Bone marrow (tissue), 2 donors: ENCODE measurements at places on chromosomes 2 and 18.

DNA sequence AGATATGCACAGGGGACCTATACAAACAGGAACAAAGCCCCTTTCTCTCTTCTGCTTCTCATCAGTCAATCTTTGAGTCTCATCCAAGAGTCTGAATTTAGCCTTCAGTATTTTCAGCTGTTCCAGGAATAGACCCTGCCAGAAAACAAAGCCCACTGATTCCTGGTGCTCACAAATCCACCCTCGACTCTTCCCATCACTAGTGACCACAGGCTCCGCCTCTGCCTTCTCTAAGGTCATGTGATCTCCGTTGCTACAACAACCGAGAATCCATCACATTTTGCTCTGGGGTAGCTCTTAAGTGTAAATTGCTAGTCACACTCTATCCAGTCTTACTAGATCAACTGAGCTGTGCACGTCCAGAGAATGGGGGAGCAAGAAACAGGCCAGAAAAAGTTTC lies 46.4 kb upstream of the SPTBN1 start:
- no peak for DNase-seq

DNA sequence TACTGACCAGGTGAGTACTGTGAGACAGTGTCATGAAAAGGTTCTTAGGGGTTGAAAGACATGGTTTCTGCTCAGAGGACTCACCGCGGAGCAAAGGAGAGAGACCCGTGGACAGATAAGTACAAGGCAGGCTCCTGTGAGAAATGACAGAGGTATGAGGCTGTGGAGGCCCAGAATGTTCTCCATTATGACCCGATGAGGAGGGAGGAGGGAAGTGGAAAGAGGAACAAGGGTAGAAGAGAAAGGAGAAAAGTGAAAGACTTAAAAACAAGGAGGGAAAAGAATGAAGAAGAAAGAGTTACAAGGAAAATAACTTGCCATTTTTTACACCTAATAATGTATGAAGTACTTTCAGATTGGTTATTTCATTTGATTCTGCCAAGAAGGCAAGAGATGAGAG lies 29.8 kb downstream of the MAPRE3 start:
- DNase-seq, result no peak

DNA sequence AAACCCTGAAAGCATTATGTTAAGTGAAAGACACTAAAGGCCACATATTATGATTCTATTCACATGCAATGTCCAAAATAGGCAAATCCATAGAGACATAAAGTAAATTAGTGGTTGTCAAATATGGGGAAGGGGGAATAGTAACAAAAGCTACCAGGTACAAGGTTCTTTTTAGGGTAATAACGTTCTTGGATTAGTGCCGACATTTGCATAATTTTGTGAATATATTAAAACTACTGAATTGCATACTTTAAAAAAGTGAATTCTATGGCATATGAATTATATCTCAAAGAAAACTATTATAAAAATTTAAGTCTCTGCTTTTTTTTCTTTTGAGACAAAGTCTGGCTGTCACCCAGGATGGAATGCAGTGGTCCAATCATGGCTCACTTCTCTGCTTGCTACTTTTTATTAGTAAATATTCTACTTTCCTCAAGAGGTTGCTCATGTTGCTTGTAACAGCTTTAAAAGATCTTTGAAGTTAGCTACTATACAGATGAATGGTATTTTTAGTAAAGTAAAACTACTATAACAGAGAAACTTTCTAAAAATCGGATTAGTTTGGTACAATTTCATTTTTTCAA lies 2.5 kb downstream of the SESTD1 start:
- DNase-seq, result no peak

DNA sequence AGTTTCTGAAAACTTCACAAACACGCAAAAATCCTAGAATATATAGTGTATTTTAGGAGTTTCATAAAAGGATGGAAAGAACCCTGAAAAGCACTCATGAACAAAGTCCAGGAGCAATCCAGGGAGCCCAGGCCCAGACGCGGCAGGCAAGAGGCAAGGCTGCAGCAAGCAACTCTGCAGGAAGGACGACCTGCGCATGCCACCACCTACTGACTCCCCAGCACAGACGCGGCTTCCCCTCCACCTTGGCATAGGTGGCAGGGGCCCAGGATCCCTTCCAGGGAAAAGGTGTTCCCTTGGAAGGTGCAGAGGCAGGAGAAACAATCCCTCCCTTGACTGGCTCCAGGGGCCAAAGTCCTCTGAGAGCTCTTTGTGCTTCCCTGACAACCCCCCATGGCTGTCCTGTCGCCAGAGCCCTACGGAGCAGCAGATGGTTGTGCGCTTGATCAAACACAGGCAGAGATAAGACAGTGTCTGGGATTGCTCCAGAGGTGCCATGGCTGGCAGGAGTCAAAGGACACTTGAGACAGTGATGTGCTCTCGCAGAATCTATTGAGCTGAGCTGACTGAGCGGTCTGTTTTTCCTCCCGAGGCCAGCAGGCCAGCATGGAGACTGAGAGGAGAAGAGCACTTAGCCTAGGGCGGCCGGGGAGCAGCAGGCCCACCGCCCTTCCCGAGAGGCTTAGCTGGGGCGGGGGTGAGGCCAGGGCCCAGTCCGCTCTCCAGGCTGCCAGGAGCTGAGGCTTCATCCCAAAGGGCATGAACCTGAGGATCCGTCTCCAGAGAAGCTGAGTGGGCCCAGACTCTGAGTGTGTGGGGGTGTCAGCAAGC lies 10.8 kb upstream of the AMER3 start:
- DNase-seq, result no peak

DNA sequence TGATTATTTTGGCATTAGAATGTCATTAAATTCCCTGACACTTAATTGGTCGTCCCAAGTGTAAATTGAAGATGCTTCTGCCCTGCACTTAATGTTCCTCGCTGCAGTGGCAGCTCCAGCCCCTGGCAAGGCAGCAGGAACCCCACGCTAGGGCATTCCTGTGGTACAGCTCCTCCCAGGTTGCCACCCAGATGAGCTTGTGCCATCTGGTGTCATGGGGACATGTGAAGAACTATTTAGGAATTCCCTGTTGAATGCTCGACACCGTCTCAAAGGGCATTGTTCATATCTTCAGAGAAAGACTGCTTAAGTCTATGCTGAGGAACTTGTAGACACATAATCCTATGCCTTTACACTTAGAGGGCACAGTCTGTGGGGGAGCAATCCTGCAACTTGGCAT lies 38.9 kb downstream of the BCL2L11 start:
- no peak for DNase-seq

DNA sequence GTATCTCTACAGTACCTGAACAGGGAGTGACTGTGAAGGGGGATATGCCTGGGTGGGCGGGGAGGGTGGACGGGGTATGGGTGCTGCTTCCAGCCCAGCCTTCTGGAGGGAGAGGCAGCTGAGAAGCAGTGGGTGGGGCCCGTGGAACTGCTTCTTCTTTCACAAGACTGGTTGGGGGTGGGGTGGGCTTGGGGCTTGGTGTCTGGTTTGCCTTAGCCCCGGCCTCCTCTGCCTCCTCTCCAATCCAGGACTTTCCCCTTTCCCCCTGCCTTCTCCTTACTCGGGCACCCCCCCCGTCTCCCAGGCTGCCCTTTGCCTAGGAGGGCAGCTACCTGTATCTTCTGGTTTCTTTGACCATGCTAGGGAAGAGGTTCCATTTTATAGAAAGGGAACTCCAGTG lies 233.4 kb downstream of the DYSF start:
- no peak for DNase-seq

GRCh38 chr2:25430556-25430955 lies 88.8 kb upstream of the DNMT3A start:
- DNase-seq, result no peak

DNA sequence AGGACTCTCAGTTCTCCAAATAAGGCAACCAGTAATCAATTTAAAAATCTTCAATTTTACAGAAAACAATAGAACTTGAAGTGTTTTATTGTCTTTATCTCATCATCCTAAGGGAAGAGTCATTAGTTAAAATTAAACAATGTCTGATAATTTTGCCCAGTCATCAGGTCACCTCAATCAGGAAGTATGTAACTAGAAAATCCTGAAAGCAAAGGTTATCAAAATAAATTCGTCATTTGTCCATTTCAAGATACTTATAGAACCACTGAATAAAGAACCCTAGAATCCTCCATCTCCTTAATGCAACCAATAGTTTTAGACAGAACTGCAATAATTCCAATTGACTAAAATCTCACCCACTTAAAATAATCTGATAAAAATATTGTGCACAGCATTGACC lies 115.2 kb downstream of the NCKAP5 start:
- DNase-seq, result no peak

DNA sequence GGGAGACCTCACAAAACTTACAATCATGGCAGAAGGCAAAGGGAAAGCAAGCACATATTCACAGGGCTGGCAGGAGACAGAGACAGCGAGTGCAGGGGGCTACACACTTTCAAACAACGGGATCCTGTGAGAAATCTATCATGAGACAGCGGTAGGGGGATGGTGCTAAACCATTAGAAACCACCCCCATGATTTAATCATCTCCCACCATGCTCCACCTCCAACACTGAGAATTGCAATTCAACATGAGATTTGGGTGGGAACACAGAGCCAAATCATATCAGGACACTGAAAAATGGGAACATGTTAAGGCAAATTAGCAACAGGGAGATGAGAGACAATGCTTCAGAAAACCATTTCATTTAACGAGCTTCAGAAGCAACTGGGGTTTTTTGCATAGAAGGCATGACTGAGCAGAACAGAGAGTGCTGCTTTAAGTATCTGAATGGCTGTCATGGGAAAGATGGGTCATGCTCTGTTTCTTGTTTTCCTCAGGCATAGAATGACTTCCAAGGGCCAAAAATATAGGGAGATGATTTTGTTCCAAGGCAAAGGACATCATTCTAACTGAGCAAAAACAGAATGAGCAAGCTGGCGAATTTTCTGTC lies 100.8 kb upstream of the MAP2 start:
- no peak for DNase-seq

- DNase-seq, result no peak
Measured at GRCh38 chr2:18304849-18305248, 255.6 kb downstream of the RDH14 start.

DNA sequence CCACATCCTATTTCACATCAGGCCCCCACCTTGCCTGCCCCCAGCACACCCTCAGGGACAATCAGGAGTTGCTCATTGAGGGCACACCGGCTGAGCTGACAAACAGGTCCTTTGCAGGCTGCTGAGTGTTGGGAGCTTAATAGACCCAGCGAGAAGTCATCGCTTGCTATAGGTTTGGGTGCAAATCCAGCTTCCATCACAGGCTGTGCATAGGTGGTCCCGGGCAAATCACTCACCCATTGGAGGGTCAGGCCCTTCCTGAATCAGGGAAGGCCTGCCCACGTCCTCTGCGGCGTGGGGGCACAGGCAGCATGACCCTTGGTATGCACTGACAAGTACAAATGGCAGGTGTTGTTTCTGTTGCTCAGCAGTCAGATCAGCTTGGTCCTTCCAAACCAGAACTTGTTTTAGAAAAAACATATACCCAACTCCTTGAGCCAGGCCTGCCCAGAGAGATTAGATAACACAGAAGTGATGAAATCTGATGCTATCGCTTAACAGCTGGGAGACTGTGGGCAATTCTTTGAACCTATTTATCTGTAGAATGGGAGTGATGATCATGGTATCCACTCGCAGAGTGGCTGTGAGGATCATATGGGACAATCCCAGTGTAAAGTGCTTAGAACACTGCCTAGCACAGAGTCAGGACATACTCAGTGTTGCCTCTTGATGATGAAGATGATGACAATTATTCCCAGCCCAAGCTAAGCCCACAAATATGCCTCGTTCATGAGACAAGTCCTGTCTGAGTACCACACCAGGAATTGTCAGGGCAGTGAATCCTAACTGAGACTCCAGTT lies 34.9 kb downstream of the SMAD7 start:
- DNase-seq, result no peak

- no peak for DNase-seq
Measured at GRCh38 chr2:45192481-45192880, 183.2 kb upstream of the SIX2 start.
